ENCODE measurements at places on chromosomes 7 and 10.

DNA sequence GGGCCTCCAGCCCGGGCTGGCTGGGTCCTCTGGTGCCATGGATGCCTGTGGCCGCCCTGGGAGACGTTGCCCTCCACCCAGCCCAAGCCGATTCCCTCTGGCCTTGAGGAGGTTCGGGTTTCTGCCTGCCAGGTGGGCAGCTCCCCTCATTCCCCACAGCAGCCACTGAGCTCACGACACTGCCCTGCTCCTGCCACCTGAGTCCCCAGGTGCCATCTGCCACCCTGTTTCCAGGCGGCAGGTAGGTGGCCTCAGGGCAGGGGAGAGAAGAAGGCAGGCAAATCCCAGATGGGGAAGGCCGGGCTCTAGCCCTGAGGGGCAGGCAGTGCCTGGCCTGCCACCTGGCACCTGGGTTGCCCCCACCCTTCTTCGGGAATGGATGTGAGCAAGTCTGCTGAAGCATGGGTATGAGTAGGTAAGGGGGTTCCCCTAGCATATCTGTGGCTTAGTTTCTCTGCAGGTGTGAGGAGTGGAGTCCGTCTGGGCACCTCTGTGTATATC, 92.2 kb upstream of the PPIF start:
- DNase-seq: no peak
- no peak overlapping the region for H3K27ac ChIP-seq
- H3K4me3 ChIP-seq: no peak overlapping the region

- no peaks in the 10 kb centered on the region for H3K4me1 ChIP-seq
- no peaks in the 10 kb centered on the region for H3K36me3 ChIP-seq
- H3K27me3 ChIP-seq: no peaks in the 10 kb centered on the region
- no peak overlapping the region for H3K27ac ChIP-seq
These were observed 62.6 kb downstream of the RASGEF1A start for GRCh38 chr10:43204042-43204942.

DNA sequence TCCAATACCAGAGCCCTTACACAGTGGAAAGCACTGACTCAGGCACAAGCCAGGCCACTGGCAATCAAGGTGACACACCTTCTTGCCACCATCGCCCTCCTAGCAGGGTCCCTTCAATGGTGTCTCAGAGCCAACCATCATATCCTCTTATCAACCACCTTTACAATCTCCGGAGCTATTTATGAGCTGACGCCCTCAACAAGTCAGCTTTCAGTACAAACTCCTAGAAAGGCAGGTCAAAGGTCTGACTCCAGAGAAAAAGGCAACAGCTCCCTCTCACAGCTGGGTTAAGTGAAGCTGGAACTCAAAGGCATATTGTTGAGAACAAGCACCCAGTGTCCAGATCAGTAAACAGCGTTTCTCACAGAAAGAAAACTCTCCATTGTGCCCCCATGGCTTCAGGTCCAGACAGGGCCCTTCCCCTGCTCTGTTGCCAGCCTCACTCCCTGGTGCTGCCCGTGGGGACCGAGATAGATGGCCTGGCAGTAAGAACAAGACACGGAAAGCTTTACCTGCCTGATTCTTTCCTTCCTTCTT, 2.4 kb downstream of the ZNF3 start:
- no peak overlapping the region for H3K4me3 ChIP-seq
- peaks cover 34% of the 10 kb centered on the region for H3K36me3 ChIP-seq
- no peaks in the 10 kb centered on the region for H3K4me1 ChIP-seq
- H3K27ac ChIP-seq: no peak overlapping the region

- no peak for DNase-seq
- H3K36me3 ChIP-seq: no peaks in the 10 kb centered on the region
- H3K27me3 ChIP-seq: no peaks in the 10 kb centered on the region
- H3K27ac ChIP-seq: no peak overlapping the region
- H3K4me1 ChIP-seq: no peaks in the 10 kb centered on the region
These were observed 11.5 kb upstream of the RSU1 start for GRCh38 chr10:16828701-16829175.

DNA sequence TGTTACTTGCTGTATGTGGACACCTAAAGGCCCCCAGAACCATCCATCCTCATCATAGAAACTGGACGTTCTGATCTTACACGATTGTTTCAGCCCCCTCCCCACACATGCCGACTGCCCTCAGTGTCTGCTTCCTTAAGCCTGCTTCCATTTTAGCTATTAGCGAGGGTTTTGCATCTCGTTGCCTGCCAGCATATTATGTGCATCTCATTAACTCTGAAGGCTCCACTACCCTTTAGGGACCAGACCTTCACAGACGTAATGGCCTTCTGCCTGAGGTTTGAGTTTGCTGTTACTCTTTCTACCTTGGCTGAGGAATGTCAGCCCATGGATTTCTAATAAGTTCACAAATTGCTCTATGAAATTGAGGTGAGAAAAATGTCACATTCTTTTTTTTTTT, 53.9 kb upstream of the LRGUK start:
- H3K27me3 ChIP-seq: no peaks in the 10 kb centered on the region
- no peak for DNase-seq
- no peak overlapping the region for H3K27ac ChIP-seq
- H3K4me3 ChIP-seq: no peak overlapping the region
- no peaks in the 10 kb centered on the region for H3K4me1 ChIP-seq
